ENCODE measurements at places on chromosomes 2 and 18. TPM values are rescaled to one million over a fixed set of nuclear protein-coding genes. Genes with fewer than 3 reads are reported as not detected.

GRCh38 chr2:64930258-64930671 is 58.9 kb upstream of the SLC1A4 start:
- H3K4me3 ChIP-seq = no peak overlapping the region
- no peak for DNase-seq
- H3K27ac ChIP-seq = no peak overlapping the region
- H3K36me3 ChIP-seq = no peaks in the 10 kb centered on the region
- H3K27me3 ChIP-seq = no peaks in the 10 kb centered on the region

GRCh38 chr2:119263656-119264055 is 40.0 kb downstream of the STEAP3 start:
- no peaks in the 10 kb centered on the region for H3K4me1 ChIP-seq
- no peaks in the 10 kb centered on the region for H3K36me3 ChIP-seq
- no peak overlapping the region for H3K4me3 ChIP-seq
- H3K27ac ChIP-seq = no peak overlapping the region
- no peak for DNase-seq

GRCh38 chr2:218219934-218220333 is 2.9 kb downstream of the ARPC2 start:
- no peak for DNase-seq
- H3K27me3 ChIP-seq = no peaks in the 10 kb centered on the region
- H3K36me3 ChIP-seq = peaks cover 16% of the 10 kb centered on the region
- H3K4me1 ChIP-seq = peaks cover 63% of the 10 kb centered on the region
- H3K4me3 ChIP-seq = no peak overlapping the region
- H3K27ac ChIP-seq = no peak overlapping the region

TRIM54 gene
- polyA plus RNA-seq = 131 TPM

DNA sequence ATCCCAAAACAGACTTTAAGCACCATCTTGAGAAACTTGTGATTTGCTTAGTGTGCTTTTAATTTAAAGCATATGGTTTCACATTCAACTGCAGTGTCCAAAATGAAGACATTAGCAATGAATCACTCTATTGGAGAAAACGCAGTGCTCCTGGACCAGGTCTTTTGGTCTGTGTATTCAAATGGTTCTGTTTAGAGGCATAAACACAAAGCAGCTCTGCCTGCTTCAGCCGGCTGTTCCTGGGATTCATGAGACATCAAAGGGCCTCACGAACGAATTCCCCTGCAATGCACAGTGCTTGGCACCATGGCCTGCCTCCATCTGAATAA is 117.1 kb upstream of the SP5 start:
- no peaks in the 10 kb centered on the region for H3K27me3 ChIP-seq
- no peak for DNase-seq
- H3K4me3 ChIP-seq = no peak overlapping the region
- no peaks in the 10 kb centered on the region for H3K4me1 ChIP-seq

DNA sequence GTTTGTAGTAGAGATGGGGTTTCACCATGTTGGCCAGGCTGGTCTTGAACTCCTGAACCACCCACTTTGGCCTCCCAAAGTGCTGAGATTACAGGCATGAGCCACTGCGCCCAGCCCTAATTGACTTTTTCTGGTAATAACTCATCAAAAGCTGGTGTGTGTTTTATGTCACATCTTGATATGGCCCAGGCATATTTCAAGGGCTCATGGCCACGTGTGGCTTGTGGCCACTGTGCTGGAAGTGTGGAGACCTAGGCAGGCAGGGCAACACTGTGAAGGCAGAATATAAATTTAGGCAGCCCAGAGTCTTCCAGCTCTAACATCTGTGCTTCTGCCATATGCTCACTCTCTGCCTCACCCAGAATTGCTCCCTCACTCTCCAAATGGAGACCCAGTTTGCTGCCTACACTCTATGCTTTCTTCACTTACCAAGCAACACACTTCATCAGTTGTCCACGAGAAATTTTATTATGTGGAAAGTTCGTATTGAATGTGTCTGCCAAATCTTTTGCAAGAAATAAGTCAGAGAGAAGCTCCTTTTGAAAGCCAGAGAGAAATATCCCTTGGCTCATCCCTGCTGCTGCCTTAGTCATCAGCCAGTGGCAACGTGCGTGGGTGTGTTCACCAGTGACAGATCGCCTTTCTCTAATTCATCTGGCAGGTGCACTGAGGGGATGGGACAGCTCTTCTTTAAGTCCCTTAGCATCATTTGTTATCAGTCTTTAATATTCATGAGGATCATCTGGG is 129.4 kb upstream of the CXCR4 start:
- no peak overlapping the region for H3K27ac ChIP-seq
- H3K4me3 ChIP-seq = no peak overlapping the region
- H3K36me3 ChIP-seq = no peaks in the 10 kb centered on the region
- DNase-seq = no peak

- H3K27me3 ChIP-seq = peaks cover 5% of the 10 kb centered on the region
- no peaks in the 10 kb centered on the region for H3K36me3 ChIP-seq
- peaks cover 11% of the 10 kb centered on the region for H3K4me1 ChIP-seq
- peak overlapping the region; percentile 65 for H3K27ac ChIP-seq
Measured at GRCh38 chr2:28528206-28528605, 32.3 kb downstream of the PLB1 start.

DNA sequence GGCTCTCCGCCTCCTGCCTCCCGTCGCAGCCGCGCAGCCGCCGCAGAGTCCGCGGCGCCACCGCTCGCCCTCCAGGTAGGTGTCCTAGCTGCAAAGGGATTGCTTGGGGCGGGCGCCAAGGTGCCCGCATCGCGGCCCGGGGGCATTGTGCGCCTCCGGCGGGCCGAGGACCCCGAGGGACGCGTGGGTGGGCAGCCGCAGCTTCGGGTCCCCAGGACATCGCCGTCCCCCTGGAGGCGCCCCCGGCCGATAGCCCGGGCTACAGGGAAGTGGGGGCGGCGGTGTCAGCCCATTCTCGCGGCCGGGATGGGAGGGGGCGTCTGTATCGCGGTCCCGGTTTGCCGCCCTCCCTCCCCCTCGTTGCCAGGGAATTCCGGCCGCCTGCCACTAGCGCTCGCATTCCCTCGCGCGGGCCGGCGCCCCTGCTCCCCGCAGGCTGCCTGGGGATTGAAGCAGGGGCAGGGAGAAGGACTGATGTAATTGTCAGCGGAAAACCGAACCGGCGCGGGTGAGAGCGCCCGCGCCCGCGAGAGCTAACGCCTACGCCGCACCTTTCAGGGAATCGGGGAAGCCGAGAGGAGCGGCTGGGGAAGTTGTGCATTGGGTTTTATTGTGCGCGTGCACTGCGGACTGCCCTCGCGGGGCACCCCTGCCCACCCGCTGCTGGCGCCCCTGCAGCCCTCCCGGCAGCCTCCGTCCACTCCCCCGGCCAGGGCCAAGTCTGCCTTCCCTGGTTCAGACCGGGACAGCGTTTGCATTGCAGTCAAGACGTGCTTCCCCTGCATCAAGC is 483 bp downstream of the OSBPL6 start:
- peak overlapping the region; percentile 87 for H3K27ac ChIP-seq
- peaks cover 83% of the 10 kb centered on the region for H3K27me3 ChIP-seq
- peaks cover 17% of the 10 kb centered on the region for H3K4me1 ChIP-seq

- H3K36me3 ChIP-seq = no peaks in the 10 kb centered on the region
- H3K4me1 ChIP-seq = peaks cover 10% of the 10 kb centered on the region
- no peak for DNase-seq
- peaks cover 60% of the 10 kb centered on the region for H3K27me3 ChIP-seq
Measured at GRCh38 chr18:62332431-62332830, 7.3 kb downstream of the TNFRSF11A start.

Data from heart right ventricle (tissue), 16 donors.